ENCODE measurements at places on chromosomes 1 and 21.

- no peak for DNase-seq
These were observed 201.2 kb downstream of the TGFB2 start for GRCh38 chr1:218546314-218546713.

- DNase-seq: no peak
These were observed 9.6 kb downstream of the RAB42 start for GRCh38 chr1:28601696-28602095.

DNA sequence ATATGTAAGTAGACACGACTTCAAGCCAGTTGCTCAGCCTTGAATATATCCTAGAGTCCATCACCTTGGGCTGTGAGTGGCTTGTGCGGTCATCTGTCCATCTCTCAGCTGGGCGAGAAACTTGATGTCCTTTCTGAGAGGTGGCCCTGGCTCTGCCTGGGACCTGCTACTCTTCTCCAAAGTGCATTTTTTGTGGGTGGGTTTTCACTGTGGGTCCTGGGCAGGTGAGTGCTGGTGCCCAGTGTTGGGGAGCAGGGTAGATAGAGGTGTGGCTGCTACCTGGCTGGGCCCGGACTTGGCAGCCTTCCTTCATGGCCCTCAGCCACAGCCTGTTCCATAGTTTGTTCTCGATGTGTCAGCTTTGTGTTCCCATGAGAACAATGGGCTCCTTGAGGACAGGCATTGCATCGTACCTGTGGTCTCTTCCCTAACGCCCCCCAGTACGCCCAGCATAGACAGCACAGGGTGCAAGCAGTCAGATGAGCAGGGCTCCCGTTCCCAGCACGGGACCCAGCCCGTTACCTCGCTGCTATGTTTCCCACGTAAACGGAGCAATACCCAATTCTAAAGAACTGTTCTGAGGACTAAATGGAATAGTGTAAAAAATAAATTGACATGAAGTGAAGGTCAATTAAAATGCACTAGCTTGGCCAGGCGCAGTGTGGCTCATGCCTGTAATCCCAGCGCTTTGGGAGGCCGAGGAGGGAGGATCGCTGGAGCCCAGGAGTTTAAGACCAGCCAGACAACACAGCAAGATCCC, 877 bp upstream of the SLX9 start:
- no peak for DNase-seq

- DNase-seq: no peak
These were observed 80.9 kb downstream of the COLGALT2 start for GRCh38 chr1:183956559-183957188.

GRCh38 chr1:234620272-234621126, 10.5 kb upstream of the IRF2BP2 start:
- DNase-seq: no peak

- DNase-seq: no peak
These were observed 327.2 kb downstream of the PTPRU start for GRCh38 chr1:29563571-29563970.

GRCh38 chr1:114116086-114116485, 37.6 kb downstream of the SYT6 start:
- DNase-seq: no peak

DNA sequence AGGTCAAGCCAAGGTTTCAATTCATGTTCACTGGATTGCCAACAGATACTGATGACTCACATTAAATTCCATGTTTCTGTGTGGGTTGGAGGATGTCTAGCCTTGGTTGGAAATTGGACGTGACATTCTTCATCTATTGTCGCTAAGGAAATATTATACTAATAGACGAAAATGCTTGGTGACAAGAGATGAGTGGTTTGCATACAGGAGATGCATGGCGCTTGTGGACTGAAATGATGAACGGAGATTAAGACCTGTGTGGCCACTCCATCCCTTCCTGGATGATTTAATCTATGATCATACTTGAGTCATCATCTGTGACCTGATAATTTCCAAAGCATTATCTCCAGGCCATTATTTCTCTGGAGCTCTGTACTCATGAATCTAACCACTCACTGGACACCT, 97.0 kb upstream of the CD34 start:
- DNase-seq: no peak

DNA sequence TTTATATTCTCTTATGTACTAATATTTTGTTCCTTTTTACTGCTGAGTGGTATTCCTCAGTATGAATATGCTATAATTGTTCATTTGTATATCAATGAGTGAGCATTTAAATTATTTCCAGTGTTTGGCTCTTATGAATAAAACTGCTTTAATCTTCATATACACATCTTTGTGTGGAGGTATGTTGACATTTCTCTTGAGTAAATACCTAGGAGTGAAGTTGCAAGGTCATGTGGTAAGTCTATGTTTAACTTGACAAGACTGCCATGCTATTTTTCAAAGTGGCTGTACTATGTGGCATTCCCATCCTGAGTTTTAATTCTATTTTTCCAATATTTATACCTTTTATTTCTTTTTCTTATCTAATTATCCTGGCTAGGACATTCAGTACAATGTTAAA, 124.2 kb downstream of the ADSS2 start:
- DNase-seq: no peak

DNA sequence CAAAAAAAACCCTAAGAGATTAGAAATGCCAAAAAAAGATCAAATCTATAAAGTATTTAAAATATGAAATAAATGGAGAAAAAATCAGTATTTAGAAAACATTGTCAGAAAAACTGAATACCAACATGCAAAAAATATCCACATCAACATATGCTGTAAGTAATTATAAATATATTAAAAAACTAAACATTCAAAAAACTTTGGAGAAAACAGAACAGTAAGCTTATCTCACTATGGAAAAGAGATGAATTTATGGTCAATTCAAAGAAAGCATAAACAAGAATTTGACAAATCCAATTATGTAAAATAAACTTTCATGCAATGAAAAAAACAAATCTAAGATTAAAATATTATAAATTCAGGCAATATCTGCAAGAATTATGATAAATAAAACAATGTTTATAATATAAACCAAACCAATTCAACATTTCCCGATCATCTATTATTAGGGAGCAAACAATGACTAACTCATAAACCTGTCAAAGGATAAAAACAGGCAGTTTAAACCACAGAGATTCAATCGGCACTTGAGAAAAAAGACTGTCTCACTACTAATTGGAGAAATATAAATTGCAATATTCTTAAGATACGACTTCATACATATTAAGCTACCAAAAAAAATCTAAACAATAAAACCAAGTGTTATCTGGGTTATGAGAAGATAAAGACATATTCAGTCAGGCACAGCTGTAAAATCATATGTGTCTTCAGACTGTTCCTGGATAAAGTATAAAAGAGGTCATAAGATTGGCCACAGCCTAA, 21.8 kb downstream of the EYA3 start:
- no peak for DNase-seq

DNA sequence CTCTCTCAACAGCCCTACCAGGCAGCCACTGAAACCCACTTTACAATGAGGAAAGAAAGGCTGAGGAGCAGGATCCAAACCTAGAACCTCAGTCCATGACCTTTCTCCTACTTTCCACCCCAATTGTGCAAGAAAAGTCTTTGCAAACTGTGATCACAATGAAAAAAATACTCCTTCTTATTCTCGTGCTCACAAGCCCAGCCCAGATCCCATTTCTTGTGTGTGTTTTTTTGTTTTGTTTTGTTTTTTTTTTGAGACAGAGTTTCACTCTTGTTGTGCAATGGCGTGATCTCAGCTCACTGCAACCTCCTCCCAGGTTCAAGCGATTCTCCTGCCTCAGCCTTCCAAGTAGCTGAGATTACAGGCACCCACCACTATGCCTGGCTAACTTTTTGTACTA, 97.7 kb downstream of the CRYAA start:
- no peak for DNase-seq

- no peak for DNase-seq
These were observed 379.2 kb upstream of the ADAMTS5 start for GRCh38 chr21:27346041-27346448.

DNA sequence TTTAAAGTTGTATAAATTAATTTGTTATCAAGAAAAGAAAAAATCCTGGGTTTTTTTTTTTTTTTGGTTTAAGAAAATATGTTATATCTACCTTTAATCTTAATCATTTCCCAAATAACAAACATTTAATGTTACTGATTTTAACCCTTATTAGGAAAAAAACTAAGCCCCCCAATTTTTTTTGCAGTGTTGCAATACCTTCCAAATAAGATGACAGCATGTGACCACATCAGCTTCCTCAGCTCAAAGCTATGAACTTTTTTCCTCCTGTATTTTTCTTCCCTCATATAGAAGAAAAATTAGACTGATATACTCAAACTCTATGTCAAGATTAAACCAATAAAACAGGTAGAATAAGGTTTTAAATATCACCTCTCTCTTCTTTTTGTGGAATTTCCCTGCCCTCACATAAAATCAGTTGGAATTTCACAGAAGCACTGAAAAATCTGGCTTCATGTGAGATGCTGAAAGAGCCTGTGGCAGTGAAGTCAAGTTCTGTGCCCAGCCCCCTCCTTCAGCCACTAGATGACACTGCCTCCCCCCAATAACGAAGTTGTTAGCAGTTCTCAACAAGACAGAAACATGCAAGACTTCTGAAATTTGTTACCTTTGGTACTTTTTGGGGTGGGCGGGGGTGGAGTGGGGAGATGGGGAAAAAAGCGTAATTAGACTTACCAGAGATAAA, 9.6 kb upstream of the SMYD2 start:
- DNase-seq: no peak

All from kidney (tissue), 22 donors.